Cardiac ventricle fibroblast (primary cell): ENCODE measurements at places on chromosomes 2 and 18. TPM values are rescaled to one million over a fixed set of nuclear protein-coding genes. Genes with fewer than 3 reads are reported as not detected.

Gene GALNT5
- total RNA-seq: 10.0 and 11.3 TPM in 2 replicates

Gene ZNF804A
- not detected in 2 replicates for total RNA-seq

Gene HTR2B
- total RNA-seq: 4.1 and 4.3 TPM in 2 replicates

Gene MRPS5
- 23.0 and 23.9 TPM in 2 replicates for total RNA-seq

Gene MYL12A
- 370 and 414 TPM in 2 replicates for total RNA-seq

Gene UGT1A9
- not detected in 2 replicates for total RNA-seq

Gene PROM2
- 0.25 and 0.29 TPM in 2 replicates for total RNA-seq

Gene SFTPB
- not detected in 2 replicates for total RNA-seq
